B cell (primary cell): ENCODE measurements at places on chromosomes 13 and 19. TPM values are rescaled to one million over a fixed set of nuclear protein-coding genes. Genes with fewer than 3 reads are reported as not detected.

- H3K27me3 ChIP-seq: no peaks in the 10 kb centered on the region
- no peaks in the 10 kb centered on the region for H3K4me1 ChIP-seq
- DNase-seq: no peak
- H3K27ac ChIP-seq: no peak overlapping the region
- no peaks in the 10 kb centered on the region for H3K36me3 ChIP-seq
Measured at GRCh38 chr13:48625413-48626076, 28.2 kb upstream of the CYSLTR2 start.

GRCh38 chr19:13825489-13826441 is 30.5 kb downstream of the ZSWIM4 start:
- DNase-seq: peak; percentile 55
- H3K4me3 ChIP-seq: no peak overlapping the region
- H3K36me3 ChIP-seq: no peaks in the 10 kb centered on the region
- no peaks in the 10 kb centered on the region for H3K27me3 ChIP-seq
- H3K4me1 ChIP-seq: no peaks in the 10 kb centered on the region

The GPR12 gene
- total RNA-seq: not detected in 2 replicates

DNA sequence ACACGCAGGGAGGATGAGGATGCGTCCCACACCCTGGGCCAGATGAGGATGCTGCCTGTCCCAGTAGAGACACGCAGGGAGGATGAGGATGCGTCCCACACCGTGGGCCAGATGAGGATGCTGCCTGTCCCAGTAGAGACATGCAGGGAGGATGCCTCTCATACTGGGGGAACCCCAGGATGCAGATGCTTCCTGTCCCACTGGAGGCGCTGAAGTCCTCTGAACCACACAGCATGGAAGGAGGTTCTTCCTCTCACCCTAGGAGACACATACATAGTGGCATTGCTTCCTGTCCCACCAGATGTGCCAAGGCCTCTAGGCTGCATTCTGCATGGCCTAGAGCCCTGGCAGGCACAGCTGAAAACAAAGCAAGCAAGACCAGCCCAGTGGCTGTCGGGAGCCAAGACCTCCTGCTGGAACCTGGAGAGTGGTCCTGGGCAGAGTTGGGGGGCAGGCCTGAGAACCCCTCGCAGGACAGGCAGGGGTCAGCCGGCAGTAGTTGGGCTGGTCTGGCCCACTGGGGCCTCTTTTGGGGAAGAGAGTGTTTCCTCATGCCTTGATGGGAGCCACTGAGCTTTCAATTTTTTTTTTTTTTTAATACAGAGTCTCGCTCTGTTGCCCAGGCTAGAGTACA is 4.3 kb downstream of the HPN start:
- no peak overlapping the region for H3K4me3 ChIP-seq
- H3K27me3 ChIP-seq: no peaks in the 10 kb centered on the region
- no peaks in the 10 kb centered on the region for H3K36me3 ChIP-seq
- DNase-seq: peak; percentile 73
- peaks cover 23% of the 10 kb centered on the region for H3K4me1 ChIP-seq

DNA sequence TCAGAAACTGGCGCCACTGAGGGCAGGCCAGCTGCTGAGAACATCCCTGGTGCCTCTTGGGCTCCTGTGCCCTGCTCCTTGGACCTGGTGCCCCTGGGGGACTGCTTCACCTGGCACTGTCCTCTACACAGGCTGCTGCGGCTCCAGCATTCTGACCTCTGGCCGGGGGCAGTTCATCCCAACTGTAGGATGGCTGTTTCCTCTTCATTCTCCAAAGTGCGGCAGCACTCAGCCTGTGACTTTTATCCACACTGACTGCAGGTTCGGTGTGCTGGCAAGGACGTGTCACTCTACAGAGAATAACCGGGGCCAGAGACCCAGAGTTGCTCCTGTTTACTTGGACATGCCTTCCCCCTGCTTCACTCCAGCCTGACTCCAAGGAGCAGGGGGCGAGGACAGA is 7.6 kb upstream of the ANKRD10 start:
- no peak overlapping the region for H3K4me3 ChIP-seq
- no peak overlapping the region for H3K27ac ChIP-seq
- H3K36me3 ChIP-seq: no peaks in the 10 kb centered on the region
- no peak for DNase-seq
- H3K4me1 ChIP-seq: peaks cover 13% of the 10 kb centered on the region
- H3K27me3 ChIP-seq: peaks cover 4% of the 10 kb centered on the region

DNA sequence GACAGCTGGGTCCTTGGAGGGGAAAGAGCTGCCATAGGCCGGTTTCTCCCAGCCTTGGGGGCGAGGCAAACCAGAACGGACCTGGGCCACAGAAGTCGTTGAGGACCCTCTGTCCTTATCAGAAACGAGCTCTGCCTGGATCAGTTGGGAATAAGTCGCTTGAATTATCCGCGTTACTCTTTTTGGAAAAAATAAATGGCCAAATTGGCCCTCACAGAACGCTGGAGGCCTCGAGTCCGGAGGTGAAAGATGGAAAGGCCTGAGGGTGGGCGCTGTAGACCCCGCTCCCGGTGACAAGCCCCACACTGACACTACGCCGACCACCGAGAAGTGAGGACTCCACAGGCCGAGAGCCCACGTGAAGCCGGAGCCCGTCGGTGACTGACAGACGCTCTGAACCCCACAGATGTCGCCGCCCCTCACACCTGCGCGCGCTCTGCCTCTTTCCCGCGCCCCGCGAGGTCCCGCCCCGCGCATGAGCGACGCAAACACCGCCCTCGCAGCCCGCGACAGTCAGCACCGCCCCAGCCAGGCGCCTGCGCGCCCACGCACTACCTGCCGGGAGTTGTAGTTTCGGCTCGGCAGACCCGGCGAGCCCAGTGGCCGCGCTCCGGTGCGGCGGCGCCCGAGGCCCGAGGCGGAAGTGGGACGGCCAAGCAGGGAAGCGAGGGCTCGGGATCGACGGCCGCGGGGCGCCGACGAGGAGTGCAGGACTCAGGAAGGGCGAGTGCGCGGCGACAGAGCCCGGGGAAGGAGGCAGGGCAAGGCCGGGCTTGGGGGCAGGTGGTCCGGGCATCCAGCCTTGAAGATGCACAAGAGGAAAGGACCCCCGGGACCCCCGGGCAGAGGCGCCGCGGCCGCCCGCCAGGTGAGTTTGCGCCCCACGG is at the start of the genes BRME1 and CC2D1A:
BRME1 (minus strand) TSS at position 484 of the 887 bp plus-strand sequence. CDS start 1,225 bp downstream, outside the sequence.
CC2D1A (plus strand) TSS at position 568 of the 887 bp plus-strand sequence; CDS start at position 809, 241 bp downstream.
- peaks cover 9% of the 10 kb centered on the region for H3K4me1 ChIP-seq
- H3K36me3 ChIP-seq: no peaks in the 10 kb centered on the region
- H3K4me3 ChIP-seq: peak within 1 kb of the TSS; percentile 84

The ZNF528 gene
- total RNA-seq: 69.2 and 71.8 TPM in 2 replicates

- no peaks in the 10 kb centered on the region for H3K27me3 ChIP-seq
- peaks cover 26% of the 10 kb centered on the region for H3K4me1 ChIP-seq
- no peak overlapping the region for H3K27ac ChIP-seq
- peaks cover 2% of the 10 kb centered on the region for H3K36me3 ChIP-seq
Measured at GRCh38 chr13:23842406-23842805, 46.8 kb downstream of the MIPEP start.

GRCh38 chr13:93377196-93377595 is 150.6 kb downstream of the GPC6 start:
- H3K27me3 ChIP-seq: no peaks in the 10 kb centered on the region
- H3K27ac ChIP-seq: no peak overlapping the region
- DNase-seq: no peak
- no peak overlapping the region for H3K4me3 ChIP-seq
- no peaks in the 10 kb centered on the region for H3K36me3 ChIP-seq

DNA sequence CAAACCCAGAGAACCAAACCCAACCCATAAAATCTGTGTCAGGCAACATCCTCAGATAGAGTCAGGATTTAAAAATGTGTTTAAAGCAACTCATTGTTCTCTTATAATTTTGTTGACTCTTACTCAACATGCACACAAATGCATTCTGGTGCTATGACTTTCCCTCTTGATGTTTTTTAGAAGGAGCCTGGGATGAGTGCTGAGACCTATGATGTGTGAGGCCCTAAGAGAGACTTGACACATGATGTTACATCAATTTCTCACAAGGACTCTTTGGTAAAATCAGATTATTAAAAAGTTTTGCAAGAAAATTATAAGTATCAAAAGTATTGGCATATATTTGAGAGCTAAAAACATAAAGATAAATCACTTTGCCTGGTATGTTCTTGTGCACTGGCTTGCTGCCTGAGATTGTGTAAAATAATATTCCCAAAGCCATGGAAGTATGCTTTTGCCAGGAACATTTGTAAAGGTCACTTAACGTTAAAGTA is 173.9 kb downstream of the DCLK1 start:
- H3K27me3 ChIP-seq: no peaks in the 10 kb centered on the region
- no peaks in the 10 kb centered on the region for H3K4me1 ChIP-seq
- H3K27ac ChIP-seq: no peak overlapping the region
- no peaks in the 10 kb centered on the region for H3K36me3 ChIP-seq
